Astrocyte of the hippocampus (primary cell): ENCODE measurements at places on chromosomes 6 and 20.

DNA sequence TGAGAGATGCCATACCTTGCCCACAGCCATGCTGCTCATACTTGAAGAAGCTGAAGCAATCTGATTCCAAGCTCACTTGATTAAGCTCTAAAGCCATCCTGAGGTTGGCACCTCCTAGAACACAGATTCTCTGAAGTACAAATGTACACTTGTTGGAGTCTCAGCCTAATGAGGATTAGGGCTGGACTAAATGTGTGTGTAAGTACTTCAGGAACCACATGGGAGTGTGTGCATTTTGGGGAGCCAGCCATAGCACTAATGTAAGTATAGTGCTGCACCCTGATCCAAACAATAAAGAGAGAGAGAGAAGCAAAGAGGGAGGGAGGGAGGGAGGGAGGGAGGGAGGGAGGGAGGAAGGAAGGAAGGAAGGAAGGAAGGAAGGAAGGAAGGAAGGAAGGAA, 458.6 kb downstream of the MAFB start:
- no peak for DNase-seq

DNA sequence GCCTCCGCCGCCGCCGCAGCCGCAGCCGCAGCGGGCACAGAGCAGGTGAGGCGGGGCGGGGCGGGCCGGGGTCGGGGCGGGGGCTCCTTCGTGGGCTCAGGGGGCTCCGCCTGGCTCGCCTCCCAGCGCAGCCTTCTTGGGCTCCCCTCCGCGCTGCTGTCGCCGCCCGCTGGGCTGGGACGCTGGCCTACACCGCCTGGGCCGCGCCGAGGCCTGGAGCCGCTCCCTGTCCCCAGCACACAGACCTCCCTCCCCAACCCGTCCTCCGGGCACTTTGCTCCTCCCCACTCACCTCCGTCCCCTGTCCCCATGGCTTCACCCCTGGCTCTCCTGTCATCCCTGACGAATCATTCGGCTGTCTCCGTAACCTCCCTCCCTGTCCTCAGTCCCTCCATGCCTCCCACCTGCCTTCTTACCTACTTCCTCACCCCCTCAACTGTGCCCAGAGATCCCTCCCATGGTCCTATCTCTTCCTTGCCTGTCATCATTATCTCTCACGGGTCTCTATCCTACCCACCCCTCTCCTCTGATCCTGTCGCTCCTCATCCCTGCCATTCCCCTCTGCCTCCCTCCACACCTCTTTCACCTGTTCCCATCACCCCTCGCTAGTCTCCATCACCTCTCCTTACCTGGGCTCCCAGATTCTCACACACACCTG, 512 bp downstream of the TTBK1 start:
- no peak for DNase-seq

- DNase-seq: no peak
Measured at GRCh38 chr6:1963596-1963995, 281.8 kb downstream of the GMDS start.

GRCh38 chr6:147135211-147135681, 69.0 kb upstream of the STXBP5 start:
- peak; percentile 17 for DNase-seq

DNA sequence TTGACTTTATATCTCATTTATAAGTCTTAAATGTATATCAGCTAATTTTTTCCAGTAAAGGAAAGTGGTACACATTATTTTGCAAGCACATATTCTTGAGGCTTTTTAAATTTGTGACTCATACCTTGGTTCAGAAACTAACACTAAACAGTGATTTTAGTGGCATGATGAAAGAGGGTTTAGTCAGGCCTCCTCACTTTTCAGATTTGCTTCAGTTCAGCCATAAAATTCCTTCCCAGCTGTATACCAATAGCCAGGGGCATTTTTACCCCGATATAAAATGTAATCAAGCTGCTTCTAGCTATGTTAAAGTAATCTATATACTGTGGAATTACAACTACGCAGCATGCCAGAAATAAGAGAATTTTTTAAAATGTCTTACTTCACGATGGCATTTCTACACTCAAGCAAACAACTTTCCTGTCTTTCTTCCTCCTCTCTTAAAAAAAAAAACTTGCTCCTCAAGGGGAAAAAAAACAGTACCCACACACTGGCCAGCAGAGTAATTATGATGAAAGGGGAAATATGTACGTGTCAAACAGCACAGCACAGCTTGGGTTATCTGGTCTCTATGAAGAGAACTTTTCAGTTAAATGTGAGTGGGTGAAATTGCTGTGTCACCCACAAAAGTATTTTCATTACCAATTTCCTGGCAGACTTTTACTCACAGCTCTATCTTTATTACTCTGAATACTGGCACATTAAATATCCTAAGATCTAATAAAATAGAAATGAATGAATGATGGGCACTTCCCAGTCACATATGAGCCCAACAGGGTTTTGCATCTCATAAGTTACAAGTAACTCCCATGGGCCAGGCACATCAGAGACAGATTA, 244.8 kb upstream of the TENT5A start:
- DNase-seq: peak; percentile 67

DNA sequence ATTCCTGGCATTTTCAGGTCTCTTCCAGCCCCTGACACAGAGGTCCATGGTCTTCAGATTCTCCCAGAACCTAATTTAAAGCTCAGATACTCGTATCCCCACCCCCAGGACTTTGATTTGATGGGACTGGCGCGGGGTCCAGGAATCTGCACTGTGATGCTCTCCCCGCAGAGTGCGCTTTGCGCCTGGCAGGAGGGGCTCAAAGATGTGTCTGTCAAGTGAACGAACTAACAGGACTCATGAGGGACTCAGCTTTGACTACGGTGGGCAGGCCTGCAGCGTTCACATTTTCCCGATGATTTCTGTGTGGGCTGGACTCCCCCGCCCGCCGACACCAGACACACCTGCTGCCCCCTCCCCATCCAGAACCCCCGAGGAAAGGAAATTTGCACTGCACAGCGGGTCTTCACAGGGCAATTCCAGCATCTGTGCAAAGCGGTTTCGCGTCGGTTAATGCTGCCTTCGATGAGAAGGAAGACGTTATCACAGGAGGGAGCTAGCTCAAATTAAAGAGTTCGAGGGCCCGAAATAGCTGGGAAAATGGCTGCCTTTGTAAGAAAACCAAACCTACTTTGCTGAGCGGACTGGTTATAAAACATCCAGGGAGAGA, 90.2 kb downstream of the ZDHHC14 start:
- DNase-seq: no peak

- no peak for DNase-seq
Measured at GRCh38 chr6:22237526-22237925, 59.3 kb downstream of the PRL start.

DNA sequence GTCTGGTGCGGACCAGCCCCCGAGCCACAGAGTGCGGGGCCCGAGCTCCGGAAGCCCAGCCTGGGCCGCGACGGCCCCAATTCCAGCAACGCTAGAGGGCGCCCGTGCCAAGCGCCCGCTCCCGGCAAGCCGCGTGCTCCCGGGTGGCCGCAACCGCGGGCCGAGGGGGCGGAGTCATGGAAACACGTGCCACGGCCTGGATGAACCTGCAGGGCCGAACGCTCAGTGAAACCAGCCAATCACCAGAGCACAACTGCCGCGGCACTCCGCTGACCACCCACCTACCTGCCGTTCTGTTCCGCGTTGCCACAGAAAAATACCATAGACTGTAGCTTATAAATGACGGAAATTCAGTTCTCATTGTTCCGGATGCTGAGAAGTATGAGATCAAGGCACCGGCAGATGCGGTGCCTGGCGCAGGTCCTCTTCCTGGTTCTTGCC, 85.7 kb upstream of the FOXC1 start:
- peak; percentile 73 for DNase-seq

DNA sequence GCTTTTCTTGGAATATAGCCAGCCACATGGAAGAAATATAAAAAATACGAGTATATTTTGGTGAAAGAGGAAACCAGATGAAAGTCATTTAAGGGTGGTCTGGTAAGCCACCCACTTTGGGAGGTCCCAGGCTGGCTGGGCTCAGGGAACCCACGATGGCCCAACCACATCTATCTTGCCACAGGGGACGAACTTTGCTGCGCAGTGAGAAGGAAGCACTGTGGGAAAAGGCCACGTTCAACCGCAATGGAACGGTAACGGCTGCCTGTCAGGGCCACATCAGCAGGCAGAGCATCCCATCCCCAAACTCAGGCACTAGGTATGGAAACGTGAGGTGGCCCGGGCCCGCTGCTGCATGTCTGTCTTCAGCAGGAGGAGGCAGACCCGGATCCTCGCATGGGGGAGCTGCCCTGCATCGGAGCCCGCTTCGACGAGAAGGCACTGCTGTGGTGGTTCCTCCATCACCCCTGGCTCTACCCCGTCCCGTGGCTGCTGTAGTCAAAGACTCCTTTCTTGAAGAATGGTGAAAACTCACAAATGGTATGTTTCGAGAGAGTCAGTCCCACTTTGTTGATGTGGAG, 300.4 kb downstream of the KIF16B start:
- DNase-seq: no peak

DNA sequence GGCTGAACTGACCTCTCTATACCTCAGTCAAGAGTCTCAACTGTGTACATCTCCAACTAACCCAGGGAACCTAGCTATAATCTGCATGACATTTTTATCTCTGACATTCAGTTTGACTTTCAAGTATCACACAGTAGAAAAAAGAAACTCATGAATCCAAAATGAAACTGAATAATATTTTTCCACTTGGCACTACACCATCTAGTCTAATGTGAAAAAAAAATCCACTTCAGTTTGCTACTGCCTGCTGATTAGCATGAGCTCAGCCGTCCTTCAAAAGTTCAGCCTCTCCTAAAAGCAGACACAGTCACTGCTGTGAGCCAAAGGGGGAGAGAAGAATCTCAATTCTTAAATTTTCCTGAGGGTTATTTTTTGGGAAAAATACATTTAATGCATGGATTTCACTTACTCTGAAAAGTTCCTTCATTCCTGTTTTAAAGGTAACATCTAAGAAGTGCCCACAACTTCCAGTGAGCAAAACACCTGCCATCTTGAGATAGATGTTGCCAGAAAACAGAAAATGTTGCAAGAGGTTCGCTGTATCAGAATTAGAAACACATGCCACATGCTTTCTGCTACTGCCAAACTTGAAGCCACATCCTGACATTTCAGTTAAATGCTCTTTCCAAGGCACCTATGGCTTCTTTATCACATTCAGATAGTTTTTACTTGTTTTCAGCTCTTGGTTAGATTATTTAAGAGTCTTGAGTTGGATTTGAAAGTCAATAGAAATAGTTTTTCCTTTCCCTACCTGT, 95.4 kb downstream of the MKKS start:
- DNase-seq: no peak

DNA sequence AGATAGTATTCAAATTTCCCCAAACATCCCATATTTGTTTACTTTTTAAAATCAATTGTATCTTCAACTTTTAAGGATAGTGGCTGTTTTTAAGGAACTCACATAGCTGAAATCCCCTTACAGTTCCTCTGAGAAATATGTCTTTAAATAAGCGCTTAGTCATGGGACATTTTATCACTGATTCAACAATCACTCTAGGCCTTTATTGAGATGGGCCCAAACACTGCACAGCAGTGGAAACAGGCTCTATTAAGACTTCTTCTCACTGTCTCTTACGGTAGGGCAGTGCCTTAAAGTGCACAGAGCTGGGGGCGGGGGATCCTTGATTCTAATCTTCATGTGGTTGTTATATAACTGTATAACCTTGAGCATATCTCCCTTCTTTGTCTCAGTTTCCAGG, 59.8 kb upstream of the RREB1 start:
- DNase-seq: no peak

DNA sequence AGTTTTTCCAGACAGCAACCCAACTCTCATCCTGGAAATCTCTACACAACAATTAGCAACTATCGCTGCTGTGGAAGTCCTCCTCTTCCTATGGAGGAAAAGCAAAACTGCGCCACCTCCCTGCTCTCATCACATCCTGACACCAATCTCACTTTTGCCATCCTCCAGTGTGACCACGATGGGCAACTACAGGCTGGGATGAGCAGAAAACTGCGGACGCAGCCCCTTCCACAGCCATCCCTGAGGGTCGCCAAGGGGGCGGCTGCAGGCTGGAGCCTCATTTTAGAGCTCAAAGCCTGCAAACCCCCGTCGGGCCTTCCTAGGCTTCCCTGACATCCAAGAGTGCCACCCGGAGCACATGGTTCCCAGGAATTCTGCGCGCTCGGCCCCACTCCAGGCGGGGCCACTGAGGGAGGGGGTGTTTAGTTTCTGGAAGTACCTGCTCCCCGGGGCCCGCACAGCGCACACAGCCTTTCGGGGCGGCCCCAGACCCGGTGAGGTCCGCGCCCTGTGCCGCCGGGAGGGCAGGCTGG, 1.2 kb downstream of the TCFL5 start:
- DNase-seq: peak; percentile 50

DNA sequence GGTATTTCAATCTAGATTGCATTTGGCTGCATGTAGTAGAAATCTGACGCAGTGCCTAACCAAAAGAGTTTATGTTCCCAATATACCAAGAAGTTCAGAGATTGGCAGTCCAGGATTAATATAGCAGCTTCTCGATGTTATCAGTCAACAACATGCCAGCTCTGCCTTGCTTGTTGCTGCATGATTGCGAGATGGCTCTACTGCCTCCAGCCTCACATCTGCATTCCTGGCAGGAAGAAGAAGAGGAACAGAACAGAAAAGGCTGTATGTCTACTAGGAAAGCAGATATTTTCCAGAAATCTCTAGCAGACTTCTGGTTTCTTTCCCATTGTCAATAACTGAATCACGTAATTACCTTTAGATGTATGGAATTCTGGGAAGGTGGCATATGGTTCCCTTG, 60.8 kb downstream of the SLC35D3 start:
- DNase-seq: no peak

GRCh38 chr6:158674342-158675131, 24.7 kb downstream of the SYTL3 start:
- no peak for DNase-seq

GRCh38 chr6:52724042-52724405, 39.3 kb downstream of the GSTA2 start:
- DNase-seq: peak; percentile 69

GRCh38 chr6:16711546-16712254, 49.6 kb downstream of the ATXN1 start:
- DNase-seq: no peak

DNA sequence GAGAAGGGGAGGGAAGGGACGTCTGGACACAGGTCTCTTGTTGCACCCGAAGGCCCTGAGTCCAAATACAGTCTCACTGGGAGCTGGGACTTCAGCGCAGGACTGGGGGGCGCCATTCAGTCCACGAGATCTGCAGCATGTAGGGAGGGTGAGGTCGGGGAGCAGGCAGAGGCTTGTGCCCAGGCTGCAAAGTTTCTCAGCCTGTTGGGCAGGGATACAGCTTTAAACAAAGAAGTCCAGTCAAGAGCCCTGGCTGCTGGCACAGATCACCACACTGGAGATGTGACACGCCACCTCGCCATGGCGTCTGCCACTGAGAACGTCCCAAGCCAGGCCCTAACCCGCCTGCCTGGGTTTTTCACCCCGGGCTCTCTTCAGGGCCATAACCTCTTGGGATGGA, 256.6 kb downstream of the DLL1 start:
- no peak for DNase-seq

DNA sequence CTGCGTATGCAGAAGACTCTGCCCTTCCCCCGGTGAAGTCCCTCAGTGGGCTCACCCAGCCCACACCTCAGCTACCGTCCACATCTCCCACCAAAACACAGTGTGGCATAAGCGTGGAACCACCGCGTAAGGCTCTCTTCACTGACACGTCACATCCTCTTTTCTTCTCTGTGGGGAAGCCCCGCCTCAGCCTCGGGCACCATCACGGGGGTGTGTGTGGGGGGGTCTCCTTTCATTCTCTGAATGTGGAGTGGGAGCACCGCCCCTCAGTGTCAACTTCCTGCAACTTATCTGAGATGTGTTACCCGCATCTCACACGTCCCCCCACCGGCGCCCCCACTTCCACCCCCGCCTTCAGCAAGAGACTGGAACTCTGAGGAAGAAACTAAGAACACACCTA, 388.4 kb upstream of the JARID2 start:
- DNase-seq: no peak

GRCh38 chr20:37521061-37521771, at the start of gene NNAT:
Gene NNAT (plus strand): TSS chr20:37521250. CDS start chr20:37521332, 82 bp downstream.
- peak; percentile 65 for DNase-seq
